ENCODE measurements at places on chromosomes 1 and 21.

DNA sequence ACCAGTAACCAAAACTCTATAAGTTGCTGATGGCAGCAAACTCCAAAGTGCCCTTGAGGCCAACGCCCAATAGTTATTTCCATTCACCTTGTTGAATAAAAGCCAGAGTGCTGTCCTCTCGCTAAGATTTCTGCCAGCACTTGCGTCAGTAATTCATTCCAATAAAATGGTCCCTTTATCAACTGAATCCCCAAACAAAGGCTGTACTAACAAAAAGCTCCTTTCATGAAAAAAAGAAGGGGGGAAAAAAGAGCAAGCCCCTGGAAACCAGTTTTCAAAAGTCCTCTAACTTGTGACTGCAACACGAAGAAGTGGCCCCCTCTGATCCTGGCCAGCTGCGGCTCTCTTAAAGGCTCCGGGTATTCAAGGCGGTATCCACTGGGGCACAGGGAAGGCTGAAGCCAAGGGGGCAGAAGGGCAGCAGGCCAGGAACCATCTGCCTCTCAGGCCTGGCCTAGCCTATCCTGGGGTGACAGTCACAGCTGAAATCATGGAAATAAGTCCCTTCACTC lies 55.8 kb upstream of the ZNF326 start:
- no peak for DNase-seq
- H3K27me3 ChIP-seq, result no peaks in the 10 kb centered on the region
- peaks cover 9% of the 10 kb centered on the region for H3K4me1 ChIP-seq
- H3K27ac ChIP-seq, result no peak overlapping the region
- no peak overlapping the region for H3K4me3 ChIP-seq
- peaks cover 14% of the 10 kb centered on the region for H3K36me3 ChIP-seq

- no peaks in the 10 kb centered on the region for H3K27me3 ChIP-seq
- H3K4me1 ChIP-seq, result peaks cover 24% of the 10 kb centered on the region
These were observed 48.0 kb downstream of the H3-3A start for GRCh38 chr1:226110249-226111097.

GRCh38 chr21:29072873-29073221 lies 601 bp downstream of the CCT8 start:
- peak overlapping the region; percentile 95 for H3K4me3 ChIP-seq
- no peak for DNase-seq
- H3K27ac ChIP-seq, result peak overlapping the region; percentile 93
- no peaks in the 10 kb centered on the region for H3K27me3 ChIP-seq
- no peaks in the 10 kb centered on the region for H3K36me3 ChIP-seq

GRCh38 chr1:46725736-46726108 lies 6.8 kb upstream of the EFCAB14 start:
- no peaks in the 10 kb centered on the region for H3K36me3 ChIP-seq
- peaks cover 31% of the 10 kb centered on the region for H3K27me3 ChIP-seq
- H3K4me1 ChIP-seq, result no peaks in the 10 kb centered on the region
- DNase-seq, result no peak
- no peak overlapping the region for H3K27ac ChIP-seq
- no peak overlapping the region for H3K4me3 ChIP-seq

DNA sequence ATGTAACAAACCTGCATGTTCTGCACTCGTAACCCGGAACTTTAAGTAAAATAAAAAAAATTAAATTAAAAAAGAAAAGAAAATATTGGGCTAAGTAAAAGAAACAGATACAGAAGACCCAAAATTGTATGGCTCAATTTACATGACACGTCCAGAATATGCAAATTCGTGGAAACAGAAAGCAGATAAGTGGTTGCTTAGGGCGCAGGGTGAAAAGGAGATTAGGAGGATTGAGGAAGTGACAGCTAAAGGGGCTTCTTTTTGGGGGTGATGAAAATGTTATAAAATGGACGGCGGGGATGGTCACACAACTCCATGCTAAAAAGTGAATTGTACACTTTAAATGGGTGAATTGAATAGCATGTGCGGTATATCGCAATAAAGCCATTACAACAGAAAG lies 27.4 kb upstream of the ZBTB21 start:
- DNase-seq, result no peak
- no peaks in the 10 kb centered on the region for H3K27me3 ChIP-seq
- H3K36me3 ChIP-seq, result no peaks in the 10 kb centered on the region
- H3K4me3 ChIP-seq, result no peak overlapping the region

- peak; percentile 82 for DNase-seq
- no peaks in the 10 kb centered on the region for H3K27me3 ChIP-seq
These were observed 164.9 kb downstream of the DYRK1A start for GRCh38 chr21:37531431-37531932.

GRCh38 chr21:24076179-24076578 lies 1531.1 kb downstream of the MRPL39 start:
- no peaks in the 10 kb centered on the region for H3K27me3 ChIP-seq
- DNase-seq, result no peak
- no peak overlapping the region for H3K4me3 ChIP-seq
- no peaks in the 10 kb centered on the region for H3K36me3 ChIP-seq
- H3K4me1 ChIP-seq, result no peaks in the 10 kb centered on the region

Measured in left lung (tissue), 14 donors.